ENCODE measurements at places on chromosomes 12 and 14. TPM values are rescaled to one million over a fixed set of nuclear protein-coding genes. Genes with fewer than 3 reads are reported as not detected.

DNA sequence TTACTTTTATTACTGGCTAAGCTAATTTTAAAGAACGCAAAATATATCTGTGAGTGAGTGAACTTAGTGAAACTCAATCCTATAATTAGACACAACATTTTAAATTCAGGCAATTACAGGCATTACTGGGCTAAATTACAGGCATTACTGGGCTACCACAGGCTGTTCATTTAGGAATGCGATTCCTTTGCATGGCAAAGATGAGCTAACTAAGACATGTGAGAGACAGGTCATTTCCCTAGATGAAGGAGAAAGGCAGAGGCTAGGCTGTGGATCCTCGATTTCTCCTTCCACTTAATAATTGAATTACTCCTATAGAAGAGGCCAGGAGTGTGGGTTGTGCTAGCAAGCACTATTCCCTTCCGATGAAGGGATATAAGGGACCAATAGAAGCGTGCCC, 429.4 kb upstream of the LMO3 start:
- H3K27ac ChIP-seq: no peak overlapping the region
- no peaks in the 10 kb centered on the region for H3K27me3 ChIP-seq
- no peak overlapping the region for H3K4me3 ChIP-seq

- DNase-seq: peak; percentile 30
- H3K4me3 ChIP-seq: no peak overlapping the region
- H3K4me1 ChIP-seq: peaks cover 4% of the 10 kb centered on the region
- no peak overlapping the region for H3K27ac ChIP-seq
Measured at GRCh38 chr12:119153477-119154434, 25.0 kb upstream of the HSPB8 start.

GRCh38 chr12:14768823-14769405, 34.4 kb downstream of the WBP11 start:
- peaks cover 33% of the 10 kb centered on the region for H3K4me1 ChIP-seq
- DNase-seq: peak; percentile 81
- H3K36me3 ChIP-seq: peaks cover 57% of the 10 kb centered on the region
- no peaks in the 10 kb centered on the region for H3K27me3 ChIP-seq
- peak overlapping the region; percentile 95 for H3K4me3 ChIP-seq

GRCh38 chr12:124630791-124631313, 63.4 kb upstream of the NCOR2 start:
- peaks cover 6% of the 10 kb centered on the region for H3K4me1 ChIP-seq
- H3K27me3 ChIP-seq: no peaks in the 10 kb centered on the region
- DNase-seq: no peak

GRCh38 chr14:68774771-68775613, 17.9 kb downstream of the ZFP36L1 start:
- H3K4me1 ChIP-seq: peaks cover 60% of the 10 kb centered on the region
- no peaks in the 10 kb centered on the region for H3K27me3 ChIP-seq
- peaks cover 2% of the 10 kb centered on the region for H3K36me3 ChIP-seq
- no peak overlapping the region for H3K4me3 ChIP-seq
- no peak overlapping the region for H3K27ac ChIP-seq
- no peak for DNase-seq

GRCh38 chr14:57526942-57527341, 33.3 kb upstream of the CCDC198 start:
- H3K27me3 ChIP-seq: peaks cover 5% of the 10 kb centered on the region
- no peak overlapping the region for H3K27ac ChIP-seq

DNA sequence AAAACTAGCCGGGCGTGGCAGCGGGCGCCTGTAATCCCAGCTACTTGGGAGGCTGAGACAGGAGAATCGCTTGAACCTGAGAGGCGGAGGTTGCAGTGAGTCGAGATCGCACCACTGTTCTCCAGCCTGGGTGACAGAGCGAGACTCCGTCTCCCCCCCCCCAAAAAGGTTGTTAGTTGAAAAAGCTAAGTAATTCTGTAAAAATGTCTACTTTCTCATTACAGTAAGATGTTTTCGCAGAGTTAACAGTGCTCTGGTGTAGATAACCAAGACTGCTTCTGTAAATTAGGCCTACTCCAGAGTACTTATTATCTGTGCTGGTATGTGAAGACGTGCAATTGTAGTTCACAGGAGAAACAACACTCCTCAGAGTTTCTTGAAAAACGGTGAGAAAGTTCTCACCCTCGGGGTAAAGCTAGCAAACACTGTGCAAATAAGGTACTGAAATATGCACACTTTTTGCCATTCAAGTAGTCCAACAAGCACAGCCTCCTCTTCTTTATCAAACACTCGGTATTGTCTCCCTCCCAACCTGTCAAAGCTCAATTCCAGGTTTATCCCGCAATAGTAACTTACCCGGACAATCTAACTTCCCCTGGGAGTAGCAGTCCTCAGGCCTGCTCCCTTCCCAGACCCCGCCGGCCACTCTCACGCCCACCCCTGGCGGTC, 974 bp downstream of the BTBD7 start:
- no peak for DNase-seq
- peak overlapping the region; percentile 78 for H3K27ac ChIP-seq
- H3K27me3 ChIP-seq: no peaks in the 10 kb centered on the region
- H3K4me3 ChIP-seq: peak overlapping the region; percentile 88

- peaks cover 6% of the 10 kb centered on the region for H3K4me1 ChIP-seq
- no peak for DNase-seq
- H3K27me3 ChIP-seq: peaks cover 60% of the 10 kb centered on the region
- no peak within 1 kb of the TSS for H3K27ac ChIP-seq
Measured at GRCh38 chr14:101561145-101561896, at the start of gene DIO3. TSS of gene DIO3 (plus strand) at chr14:101561495.

MYF5 gene
- total RNA-seq: not detected
